ENCODE measurements at places on chromosomes 6 and 20.

DNA sequence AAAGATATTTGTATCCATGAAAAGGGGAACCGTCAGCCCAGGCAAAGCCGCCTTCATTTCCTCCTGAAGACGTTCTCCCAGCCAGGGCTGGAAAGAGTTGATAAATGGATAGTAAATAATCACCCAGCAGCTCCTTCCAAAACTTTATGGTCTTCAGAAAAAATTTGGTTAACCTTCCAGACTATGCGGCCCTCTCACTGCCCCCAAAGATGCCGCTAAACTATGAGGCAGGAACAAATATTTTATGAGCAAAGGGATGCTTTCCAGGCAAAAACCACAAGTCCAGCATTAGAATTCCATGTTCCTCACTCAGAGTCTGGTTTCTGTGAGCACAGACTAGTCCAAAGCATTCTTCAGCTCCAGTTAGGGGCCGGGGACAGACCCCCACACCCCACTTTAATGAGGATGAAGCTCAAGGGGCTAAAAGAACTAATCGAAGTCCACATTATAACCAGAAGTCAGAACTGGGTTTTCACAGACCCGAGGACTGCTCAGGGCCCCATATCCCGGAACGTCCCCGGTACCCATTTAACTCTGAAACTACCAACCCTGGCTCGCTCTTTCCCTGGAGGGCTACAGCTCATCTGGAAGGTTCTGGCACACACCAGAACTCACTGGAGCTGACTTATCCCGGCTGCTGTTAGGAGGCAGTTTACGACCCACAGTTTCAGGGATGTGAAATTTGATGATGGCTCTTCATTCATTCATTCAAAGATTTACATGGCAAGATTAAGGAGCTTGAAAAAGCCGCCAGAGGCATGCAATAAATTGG, 29.4 kb downstream of the BMP7 start:
- DNase-seq = no peak

DNA sequence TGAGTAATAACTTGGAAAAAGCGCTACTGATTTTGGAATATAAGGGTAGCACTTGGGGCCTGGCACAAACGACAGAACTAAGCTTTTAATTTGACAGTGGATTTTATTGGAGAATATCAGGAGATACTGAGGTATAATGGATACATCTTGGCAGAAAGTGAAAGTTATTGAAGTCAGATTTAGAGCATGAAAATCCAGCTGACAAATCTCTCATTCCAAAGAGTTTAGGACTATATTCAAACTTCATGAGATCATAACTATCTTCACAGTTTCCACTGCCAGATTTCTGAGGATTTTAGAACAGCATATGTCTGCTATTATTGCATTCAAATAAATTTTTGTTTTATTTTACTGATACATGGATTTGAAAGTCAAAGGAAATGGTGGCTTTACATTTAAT, 132.3 kb upstream of the THEMIS start:
- DNase-seq = no peak

DNA sequence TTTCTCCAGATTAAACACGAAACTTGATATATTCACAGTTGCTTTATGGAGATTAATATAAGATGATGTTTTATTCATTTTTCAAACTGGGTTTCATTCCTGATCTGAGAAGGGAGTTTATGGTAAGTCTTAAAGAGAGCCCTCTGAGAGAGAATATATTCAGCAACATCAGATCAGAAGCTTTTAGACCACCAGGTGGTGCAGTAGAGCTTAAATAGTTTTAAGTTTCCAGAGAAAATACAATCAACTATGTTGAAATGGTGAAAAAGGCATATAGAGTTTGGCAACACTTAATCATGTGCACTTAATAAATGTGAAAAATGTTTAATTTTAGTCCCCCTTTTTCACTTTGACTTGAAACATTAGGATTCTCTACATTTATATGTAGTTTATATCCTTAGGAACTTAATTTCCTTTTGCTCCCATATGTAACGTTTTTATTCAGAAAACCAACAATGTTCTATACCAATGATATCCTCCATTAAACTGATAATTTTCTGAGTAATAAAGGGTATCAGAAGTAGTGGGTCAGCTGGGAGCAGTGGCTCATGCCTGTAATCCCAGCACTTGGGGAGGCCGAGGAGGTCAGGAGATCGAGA, 86.4 kb upstream of the CLDN20 start:
- no peak for DNase-seq

- no peak for DNase-seq
These were observed 155.0 kb upstream of the CITED2 start for GRCh38 chr6:139529420-139529819.

- no peak for DNase-seq
These were observed 144.6 kb upstream of the MMS22L start for GRCh38 chr6:97427648-97428047.

DNA sequence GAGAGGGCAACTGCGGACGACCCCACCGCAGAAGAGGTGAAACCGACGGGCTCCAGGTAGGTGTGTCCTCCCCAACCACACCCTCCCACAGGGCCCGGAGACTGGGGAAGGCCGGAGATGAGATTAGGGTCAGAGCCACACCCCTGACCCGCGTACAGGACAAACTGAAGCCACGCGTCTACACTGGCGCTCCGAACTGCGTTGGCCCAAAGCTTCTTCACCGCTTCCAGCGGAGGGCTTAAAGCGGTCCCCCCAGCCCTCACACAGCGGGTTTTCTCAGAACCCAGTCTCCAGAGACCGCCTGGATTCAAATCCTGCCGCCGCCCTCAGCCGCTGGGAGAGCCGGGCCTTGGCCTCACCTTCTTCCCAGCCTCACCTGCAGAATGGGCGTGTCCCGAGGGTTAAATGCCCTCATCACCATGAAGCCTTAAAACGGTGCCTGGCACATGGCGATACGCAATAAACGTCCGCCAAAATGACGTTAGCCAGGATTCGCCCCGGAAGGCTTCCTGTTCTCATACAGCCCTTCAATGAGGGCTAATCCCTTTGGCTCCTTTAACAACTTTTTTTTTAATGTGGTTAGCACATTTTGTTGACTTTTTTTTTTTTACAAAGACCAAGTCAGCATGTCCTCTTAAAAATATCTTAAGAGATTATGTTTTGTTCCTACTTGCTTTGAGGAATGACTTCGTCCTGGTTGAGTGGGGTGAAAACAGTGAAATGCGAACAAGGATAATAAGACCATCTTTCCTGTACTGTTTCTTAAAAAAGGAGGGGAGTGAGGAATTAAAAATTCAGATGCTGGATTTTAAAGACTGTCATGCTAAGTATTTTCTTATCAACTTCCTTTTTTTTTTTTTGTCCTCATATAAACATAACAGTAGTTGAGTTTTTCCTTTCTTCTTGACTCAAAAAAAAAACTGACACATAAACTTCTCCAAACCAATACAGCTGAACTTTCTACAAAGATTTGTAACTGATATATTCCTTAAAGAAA, 15.1 kb upstream of the ZNF217 start:
- no peak for DNase-seq

GRCh38 chr6:149140137-149140909, 177.2 kb upstream of the TAB2 start:
- peak; percentile 19 for DNase-seq

DNA sequence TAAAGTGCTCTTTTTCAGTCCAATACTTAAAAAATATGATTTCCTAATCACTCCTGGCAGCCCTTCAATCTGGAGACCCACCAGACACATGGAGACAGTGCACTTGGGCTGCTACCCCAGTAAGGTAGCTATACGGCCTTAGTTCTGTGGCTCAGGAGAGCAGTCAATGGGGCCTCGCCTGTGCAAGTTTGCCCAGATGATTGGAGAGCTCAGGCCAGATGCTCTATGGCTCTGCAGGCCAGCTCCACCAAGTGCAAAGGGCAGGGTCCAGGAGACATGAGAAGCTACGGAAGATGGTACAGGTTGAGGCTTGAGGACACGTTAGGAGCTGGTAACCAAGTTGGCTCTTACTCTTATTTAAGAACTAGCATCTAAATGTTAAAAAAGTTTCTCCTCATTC, 30.7 kb downstream of the STK38 start:
- no peak for DNase-seq

- no peak for DNase-seq
These were observed 2.0 kb downstream of the EDEM2 start for GRCh38 chr20:35145141-35145564.

GRCh38 chr20:45630371-45630770, 713 bp downstream of the WFDC9 start:
- DNase-seq = no peak

DNA sequence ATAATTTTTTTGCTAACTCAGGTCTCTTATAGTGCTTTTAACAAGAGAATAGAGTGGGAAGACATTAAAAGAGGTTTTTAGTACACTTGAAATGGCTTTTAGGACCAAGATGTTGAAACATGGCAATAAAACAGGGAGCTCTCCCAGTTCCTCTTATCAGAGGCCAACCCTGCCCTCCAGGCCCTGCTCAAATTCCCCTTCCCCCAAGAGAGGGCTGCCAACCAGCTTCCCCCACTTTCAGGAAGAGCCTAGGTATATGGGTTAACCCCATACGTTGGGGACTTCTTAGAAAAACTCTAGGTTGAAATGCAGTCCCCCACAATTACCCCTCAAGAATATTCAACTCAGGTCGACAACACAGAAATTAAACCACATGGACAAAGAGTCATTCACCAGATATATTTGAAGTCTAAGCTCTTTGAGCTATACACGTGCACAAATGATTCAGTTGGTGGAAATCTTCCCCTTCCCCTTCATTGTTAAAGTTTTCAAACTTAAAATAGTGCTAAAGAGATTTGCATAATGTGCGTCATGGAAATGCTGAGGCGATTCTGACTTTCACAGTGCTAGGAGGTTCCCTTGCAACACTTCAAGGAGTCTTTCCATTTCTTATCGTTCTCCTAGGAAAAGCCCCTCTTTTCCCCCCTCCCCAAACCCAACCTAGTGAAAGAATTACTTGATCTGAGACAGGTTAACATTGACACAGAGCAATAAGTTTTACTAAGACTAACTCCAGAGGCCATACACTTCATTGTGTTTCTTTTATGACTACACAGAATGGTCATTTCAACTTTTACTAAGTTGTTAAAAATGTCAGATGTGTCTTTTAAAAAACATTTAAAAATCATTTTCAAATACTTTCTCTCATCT, 49.8 kb upstream of the ENPP5 start:
- DNase-seq = no peak

GRCh38 chr6:12175626-12176025, 114.5 kb upstream of the EDN1 start:
- no peak for DNase-seq

GRCh38 chr6:108083349-108083748, 8.8 kb upstream of the OSTM1 start:
- DNase-seq = no peak

- DNase-seq = no peak
These were observed 35.8 kb downstream of the NEDD9 start for GRCh38 chr6:11196511-11197174.

GRCh38 chr20:45098103-45098773, 2.7 kb downstream of the KCNS1 start:
- no peak for DNase-seq

DNA sequence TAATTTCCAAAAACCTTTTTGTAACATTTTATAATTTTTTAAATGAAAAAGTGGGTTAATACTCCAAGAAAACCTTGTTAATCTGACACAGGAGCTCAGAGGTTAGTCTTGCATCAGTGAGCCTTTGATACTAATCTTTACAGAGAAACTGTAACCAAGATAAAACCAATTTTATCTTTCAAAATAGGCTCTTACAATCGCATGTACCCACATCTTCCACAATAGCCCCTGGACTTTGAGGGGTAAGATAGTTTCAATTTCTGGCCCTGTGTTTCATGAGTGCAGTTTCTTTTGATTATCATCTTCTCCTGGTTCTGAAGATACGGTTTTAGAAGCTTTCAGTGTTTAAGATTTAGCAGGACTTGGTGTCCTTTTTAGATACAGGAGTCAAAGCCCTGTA, 34.5 kb upstream of the MAS1L start:
- DNase-seq = no peak

DNA sequence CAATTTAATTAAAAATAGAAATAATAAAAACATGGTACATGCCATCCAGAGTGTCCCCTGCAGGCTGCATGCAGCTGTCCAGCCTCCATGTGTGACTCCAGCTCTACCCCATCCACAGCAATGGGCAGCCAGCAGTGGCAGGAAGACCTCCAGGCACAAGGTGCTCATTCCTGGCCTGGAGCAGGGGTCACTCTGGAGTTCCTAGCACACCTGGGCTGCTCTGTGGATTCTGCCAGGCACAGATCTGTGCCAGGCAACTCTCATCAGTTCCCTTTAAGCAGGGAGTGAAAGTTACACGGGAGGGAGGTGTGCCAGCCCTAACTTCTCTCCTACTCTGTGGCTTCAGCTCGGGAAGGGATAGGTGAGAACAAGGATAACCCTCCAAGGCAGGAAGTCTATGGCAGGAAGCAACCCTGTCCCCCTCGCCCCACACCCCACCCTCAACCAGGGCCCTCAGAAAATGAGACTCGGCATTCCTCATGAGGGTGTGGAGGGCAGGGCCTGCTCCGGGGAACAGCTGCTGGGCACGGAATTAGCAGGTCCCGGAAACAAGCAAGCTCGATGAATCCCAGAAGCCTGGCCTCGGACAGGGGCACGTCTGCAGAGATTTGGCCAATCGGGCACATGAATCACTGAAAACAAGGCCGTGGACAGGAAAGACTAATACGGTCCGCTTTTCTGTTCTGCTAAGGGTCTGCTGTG, 10.0 kb downstream of the JPH2 start:
- DNase-seq = no peak

GRCh38 chr6:71197267-71197666, 91.3 kb upstream of the OGFRL1 start:
- no peak for DNase-seq
